Activated CD4-positive, alpha-beta T cell treated with anti-CD3 and anti-CD28 coated beads, Interleukin-2, amount 50 U/mL, for 16 hours (primary cell): ENCODE measurements at places on chromosomes 1 and 21.
A peak's percentile ranks its signal among the peaks of the same experiment; 100 is the strongest.

- DNase-seq = no peak
Measured at GRCh38 chr1:50982611-50983010, 12.6 kb downstream of the CDKN2C start.

DNA sequence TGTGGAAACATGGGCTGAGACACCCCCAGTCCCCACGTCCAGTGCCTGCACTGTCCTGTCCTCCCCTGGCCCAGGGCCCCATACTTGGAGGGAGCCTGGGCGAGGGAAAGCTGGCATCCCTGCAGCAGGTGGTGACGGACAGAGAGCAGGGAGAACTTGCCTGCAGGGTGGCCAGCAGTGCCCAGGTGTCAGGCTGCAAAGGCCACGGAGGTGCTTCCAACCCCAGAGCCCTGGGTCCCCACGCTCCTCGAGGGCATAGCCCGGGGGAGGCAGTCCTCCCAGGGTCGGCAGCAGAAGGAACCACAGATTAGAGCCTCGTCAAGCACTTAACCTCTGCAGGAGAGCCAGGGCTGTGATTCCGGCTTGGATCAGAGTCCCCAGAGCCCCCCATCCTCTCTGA is 77.5 kb downstream of the ARHGEF16 start:
- DNase-seq = no peak

DNA sequence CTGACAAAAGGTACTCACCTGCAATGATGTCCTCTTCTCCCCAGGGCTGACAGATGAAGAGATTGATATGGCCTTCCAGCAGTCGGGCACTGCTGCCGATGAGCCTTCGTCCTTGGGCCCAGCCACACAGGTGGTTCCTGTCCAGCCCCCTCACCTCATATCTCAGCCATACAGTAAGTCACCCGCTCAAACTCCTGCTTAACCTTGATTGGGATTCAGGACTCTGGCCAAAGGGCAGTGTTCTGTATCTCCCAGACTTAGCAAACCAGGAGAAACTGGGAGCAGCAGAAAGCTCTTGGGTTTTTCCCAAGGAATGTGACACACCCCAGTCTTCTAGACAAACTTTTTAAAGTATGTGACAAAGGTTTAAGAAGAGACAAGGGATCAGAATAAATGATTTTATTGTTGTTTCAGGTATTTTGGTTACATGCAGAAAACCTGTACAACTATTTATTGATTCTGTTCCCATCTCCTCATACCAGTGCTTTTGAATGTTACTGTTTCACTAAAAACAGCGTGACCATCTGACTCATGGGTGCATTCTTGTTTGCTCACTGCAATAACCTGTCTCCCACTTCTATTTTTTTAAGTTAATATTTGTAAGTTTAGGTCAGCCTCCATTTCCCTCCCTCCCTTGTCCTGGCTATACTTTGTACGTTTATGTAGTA is 124.6 kb downstream of the PEX14 start:
- DNase-seq = no peak

DNA sequence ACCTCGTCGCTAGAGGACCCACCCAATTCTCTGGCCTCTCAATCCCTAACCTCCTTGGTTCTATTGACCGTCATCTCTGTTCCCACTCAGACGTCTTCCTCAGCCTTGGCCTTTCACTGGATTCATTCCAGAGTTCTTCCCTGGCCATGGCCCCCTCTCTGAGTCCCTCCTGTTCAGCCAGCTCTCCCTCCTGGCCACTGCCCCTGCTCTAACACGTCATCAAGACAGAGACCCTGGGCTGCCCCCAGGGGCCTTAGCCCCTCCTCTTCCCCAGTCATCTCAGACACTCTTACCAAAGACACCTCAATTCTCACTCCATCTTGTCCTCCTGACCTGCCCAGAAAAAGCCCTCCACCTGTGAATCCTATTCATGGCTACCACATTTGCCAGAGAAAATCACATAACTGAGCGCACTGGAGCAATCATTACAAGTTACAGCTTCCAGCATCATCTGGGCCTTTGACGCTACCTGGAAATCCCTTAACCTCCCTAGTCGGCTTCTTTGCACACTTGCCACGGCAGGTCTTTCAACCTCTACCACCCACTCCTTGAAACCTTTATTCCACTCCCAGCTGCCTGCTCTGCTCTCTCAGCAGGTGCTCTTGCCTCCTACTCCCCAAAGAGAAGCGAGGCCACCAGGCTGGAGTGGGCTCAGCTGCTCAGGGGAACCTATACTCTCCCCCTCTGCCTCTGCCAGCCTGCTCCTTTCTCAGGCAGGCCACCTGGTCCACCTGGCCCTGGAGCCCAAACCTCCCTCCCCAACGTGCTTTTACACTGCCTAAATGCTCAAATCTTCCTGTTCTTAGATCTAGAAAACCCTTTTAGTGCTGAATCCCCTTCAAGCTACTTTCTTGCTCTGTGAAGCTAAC is 14.0 kb downstream of the DCST2 start:
- DNase-seq = no peak

DNA sequence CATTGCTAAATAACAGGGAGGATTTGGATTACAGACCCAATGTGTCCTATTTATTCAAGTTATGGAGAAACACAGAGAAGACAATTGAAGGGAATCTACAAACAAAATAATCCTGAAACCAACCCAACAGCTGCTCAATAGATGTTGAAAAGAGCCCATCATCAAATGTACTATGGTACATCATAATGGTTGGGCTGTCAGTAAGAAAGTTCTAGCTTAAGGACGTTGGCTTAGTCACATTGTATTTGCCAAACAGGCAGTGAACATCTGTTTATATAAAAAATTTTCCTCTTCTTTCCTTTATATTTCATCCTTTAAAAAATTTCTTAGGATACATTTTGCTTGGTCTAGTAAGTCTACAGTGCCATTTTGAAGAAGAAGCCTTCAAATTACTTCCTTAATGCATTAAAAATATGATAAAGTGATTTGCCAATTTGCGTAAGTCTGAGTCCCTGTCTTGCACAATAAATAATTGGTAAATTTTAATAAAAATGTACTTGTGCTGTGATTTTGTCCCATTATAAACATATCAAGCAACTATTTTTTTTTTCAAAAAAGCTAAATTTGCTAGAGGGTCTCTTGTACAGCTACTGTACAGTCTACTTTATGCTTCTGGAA is 14.4 kb downstream of the MAP3K7CL start:
- DNase-seq = no peak

GRCh38 chr21:14911351-14911750 is 153.4 kb downstream of the NRIP1 start:
- DNase-seq = no peak

- DNase-seq = no peak
Measured at GRCh38 chr1:222547260-222547614, 667 bp downstream of the HHIPL2 start.

DNA sequence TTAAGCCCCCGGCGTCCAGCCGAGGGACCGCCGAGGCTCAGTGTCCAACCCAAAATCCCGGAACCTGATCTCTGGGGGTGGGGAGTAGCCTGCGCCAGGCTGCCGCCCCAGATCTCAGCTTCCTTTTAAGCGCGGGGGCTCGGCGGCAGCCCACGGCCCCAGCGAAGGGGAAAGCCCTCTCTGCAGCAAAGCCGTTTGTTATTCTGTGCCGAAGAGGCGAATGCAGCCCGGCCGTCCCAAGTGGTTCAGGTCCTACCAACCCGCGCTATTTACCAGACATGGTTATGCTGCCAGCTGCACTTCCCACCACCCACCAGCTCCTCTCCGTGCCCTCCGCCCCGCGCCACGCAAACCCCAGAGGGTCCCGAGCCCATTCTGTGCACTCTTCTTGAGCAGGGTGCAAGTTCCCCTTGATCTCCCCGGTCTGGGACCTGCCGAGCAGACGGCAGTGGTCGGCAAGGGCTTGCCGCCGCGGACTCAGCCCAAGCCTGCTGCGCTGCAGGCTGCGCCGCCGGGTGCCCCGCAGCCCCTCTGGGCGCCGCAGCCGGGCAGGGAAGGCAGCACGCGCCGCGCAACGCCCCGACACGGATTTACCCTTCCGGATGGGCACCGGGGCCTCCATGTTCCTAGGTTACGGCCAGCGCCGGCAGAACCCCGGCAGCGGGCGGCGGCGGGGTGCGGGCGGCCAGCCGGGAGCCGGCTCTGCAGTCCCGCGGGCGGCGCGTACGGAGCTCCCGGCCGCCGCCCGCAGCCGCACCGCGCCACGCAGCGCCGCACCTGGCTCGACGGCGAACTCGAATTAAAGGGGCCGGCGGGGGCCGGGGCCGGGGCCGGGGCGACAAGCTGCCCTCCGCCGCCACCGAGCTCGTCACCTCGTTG is 738 bp upstream of the KCNA2 start:
- DNase-seq = no peak

DNA sequence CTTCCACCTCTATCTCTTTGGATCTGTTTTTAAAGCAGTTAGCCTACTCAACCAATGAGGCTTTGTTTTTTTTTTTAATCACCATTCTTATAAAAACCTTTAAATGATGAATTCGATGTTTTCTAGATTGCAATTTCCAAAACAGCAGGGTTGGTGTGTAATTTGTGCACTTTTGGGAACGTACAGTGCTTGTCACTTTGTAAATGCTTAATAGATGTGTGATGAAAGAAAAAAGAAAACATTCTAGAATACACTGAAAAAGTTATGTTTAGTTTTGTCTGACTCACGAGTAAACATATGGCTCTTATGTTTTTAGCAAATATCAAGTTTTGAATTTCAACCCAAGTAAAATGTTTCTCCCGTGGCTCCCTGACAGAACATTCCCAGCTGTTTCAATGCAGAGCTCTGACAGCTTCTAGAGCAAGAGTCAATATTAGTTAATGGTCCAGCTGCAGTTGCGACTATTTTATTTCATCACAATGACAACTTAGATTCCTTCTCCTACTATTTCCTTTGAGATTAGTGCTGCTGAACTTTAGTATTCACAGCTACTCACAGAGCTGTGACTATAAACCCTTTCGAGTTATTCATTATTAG is 362.5 kb upstream of the ADAMTS5 start:
- DNase-seq = no peak

- DNase-seq = no peak
Measured at GRCh38 chr1:227558732-227559262, 4.6 kb upstream of the ZNF678 start.

DNA sequence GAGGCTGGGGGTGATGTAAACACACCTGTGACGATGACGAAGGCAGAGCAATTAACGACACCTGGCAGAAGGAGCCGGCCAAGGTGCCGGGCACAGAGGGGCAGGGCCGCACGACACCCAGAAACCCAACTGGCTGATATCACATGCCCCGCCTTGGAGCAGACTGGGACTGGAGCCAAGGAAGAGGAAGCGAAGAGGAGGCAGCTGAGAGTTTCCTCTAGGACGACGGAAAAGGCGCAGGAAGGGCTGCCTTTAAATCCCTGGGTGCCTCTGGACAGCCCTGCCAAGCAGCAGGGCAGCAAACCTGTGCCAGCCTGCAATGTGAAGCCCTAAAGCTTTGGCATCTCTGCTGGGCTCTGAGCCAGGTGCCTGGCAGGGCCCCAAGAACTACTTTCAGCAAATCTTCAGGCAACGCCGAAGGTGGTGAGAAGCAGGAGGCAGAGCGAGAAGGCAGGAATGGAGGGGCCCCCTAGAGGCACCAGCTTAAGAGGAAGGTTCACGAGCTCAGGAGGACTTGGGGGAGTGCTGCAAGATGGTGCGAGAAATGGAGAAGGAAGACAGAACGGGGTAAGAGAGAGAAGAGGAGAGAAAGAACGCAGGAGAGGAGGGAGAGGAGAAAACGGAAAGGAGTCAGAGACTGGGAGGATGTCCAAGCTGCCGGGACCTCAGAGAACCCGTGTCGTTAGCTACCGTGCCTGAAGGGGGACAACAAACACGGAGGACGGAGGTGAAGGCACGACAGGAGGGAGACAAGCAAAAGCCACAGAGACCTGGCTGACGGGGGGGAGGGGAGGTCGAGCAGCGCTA is 25.3 kb upstream of the PEF1 start:
- DNase-seq = peak; percentile 12

- peak; percentile 88 for DNase-seq
Measured at GRCh38 chr1:154998818-154999570, 3.6 kb upstream of the ZBTB7B start.

- no peak for DNase-seq
Measured at GRCh38 chr1:190126728-190127127, 350.9 kb downstream of the BRINP3 start.

DNA sequence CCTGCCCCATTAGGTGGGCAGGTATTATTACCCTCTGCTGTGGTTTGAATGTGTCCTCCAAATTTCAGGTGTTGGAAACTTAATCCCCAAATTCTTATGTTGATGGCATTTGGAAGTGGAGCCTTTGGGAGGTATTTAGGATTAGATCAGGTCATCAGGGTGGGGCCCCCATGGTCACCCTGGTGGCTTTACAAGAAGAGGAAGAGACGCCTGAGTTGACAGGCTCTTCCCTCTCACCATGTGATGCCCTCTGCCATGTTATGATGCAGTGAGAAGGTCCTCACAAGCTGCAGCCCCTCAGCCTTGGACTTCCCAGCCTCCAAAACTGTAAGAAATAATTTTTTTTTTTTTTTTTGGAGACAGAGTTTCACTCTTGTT is 8.8 kb upstream of the THEMIS2 start:
- DNase-seq = no peak

DNA sequence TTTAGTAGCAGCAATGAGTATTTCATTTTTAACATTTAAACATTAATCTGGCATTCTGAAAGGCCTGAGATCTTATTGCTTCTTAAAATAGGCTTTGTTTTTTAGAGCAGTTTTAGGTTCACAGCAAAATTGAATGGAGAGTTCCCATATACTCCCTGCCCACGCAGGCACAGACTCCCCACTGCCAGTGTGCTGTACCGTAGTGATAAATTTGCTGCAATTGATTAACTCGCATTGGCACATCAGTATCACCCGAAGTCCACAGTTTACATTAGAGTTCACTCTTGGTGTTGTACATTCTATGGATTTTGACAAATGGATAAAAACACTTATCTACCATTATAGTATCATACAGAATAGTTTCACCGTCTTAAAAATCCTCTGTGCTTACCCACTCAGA is 71.8 kb upstream of the ERRFI1 start:
- no peak for DNase-seq

GRCh38 chr21:22855581-22855980 is 1857.4 kb downstream of the NCAM2 start:
- no peak for DNase-seq

GRCh38 chr1:109997867-109998229 is 13.3 kb downstream of the AHCYL1 start:
- no peak for DNase-seq

DNA sequence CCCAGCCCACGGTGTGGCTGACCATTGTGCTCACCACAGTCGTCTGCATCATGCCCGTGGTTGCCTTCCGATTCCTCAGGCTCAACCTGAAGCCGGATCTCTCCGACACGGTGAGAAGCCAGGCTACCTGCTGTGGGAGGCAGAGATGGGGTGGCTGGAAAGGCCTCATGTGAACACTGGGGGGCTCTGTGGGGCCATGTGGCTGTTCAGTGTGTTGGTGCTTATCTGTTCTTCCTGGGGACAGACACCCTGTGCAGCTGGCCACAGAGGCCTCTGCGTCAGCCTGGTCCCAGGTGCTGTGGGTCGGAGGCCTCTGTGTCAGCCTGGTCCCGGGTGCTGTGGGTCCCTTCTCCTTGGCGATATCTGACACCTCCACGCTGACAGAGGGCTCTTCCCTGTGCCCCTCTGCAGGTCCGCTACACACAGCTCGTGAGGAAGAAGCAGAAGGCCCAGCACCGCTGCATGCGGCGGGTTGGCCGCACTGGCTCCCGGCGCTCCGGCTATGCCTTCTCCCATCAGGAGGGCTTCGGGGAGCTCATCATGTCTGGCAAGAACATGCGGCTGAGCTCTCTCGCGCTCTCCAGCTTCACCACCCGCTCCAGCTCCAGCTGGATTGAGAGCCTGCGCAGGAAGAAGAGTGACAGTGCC is 23.2 kb downstream of the ATP8B2 start:
- no peak for DNase-seq
